ENCODE measurements at places on chromosomes 6 and 20.

DNA sequence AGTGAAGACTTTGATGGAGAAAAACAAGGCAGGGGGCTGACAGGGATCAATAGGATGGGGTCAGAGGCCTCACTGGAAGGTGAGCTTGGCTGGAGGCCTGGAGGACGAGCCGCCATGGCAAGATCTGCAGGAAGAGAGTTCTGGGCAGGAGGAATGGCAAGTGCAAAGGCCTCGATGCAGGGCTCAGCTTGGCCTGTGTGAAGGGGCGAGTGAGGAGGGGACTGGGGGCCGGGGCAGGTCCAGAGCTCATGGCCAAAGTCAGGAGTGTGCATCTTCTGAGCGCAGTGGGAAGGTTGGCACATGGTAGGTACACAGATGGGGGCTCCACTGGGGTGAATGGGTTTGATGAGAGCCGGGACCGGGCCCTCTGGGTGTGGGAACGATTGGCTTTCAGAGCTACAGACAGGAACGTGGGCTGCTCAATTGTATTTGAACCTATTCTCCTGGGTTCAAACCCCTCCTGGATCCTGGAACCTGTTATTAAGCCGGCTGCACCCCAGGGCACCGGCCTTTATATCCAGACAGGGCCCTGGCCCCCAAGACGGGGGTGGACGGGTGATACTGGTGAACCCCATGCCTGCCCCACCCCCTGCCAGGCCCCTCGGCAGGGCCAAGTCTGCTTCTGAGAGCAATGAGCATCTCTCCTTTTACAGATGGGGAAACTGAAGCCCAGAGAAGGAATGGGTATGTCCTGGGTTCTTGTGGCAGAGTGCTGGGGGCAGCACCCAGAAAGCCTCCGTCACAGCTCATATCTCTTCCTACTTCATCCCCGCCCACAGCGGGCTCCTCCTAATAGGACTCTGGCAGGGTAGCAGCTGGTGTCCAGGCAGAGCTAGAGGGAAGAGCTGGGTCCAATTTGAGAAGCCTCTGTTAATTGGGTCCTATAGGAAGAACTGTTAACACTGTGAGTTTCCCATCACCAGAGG is 106.1 kb downstream of the CEBPB start:
- peak; percentile 69 for DNase-seq

- no peak for DNase-seq
Measured at GRCh38 chr6:5729080-5729434, 277.7 kb downstream of the NRN1 start.

- DNase-seq, result no peak
Measured at GRCh38 chr6:3585320-3585935, 128.6 kb upstream of the SLC22A23 start.

DNA sequence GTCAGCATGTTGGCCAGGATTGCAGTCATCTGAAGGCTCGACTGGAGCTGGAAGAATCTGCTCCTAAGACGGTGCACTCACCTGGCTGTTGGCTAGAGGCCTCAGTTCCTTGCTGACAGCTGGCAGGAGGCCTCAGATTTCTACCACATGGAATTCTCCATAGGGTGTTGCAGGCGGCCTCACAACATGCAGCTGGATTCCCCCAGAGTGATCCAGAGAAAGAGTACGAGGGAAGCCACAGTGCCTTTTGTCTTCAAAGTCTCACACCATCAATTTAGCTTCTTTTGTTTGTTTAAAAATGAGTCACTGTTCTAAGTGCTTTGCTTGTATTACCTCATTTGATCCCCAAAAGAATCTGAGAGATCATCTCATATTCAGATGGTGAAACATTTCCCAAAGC is 65.5 kb upstream of the FYN start:
- DNase-seq, result no peak

- DNase-seq, result peak; percentile 51
Measured at GRCh38 chr6:132734694-132735236, 20.9 kb upstream of the VNN1 start.

DNA sequence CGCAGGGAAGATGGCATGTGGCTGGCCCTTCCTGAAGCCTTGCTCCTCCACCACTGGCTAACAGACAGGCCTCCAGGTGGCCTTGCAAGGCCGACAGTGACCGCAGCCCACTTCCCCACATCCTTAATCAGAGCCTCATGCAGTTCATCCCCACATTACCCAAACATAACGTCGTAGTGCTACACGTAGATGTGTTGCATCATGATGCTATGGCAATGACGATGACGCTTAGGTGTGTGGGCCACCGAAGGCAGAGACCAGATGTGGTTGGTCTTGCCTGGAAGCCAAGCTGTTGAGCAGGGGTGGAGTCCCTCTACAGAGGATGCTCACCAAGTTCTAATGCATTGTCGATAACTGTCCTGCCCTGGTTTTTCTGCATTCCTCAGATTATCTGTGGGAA is 5.6 kb downstream of the CD93 start:
- no peak for DNase-seq

GRCh38 chr6:43434001-43434840 is 6.9 kb downstream of the ABCC10 start:
- DNase-seq, result no peak

GRCh38 chr6:24859608-24860200 is 61.0 kb upstream of the ARMH2 start:
- DNase-seq, result no peak

DNA sequence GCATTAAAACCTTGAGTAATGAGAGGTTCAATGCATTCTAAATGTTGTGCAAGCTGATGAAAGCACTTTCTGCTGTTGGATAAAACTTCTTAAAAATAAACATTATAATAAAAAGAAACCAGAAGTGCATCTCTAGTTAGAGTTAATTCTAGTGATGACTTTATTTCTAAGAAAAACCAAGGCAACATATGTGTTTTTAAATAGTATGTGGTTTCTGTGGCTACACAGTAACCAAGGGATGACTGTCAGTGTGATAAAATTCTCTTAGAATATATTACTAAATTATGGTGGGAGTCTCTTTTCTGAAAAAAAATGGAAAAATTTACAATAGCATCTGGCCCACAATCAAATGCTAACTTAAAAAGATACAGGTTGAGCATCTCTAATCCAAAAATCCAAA is 117.0 kb downstream of the ME1 start:
- DNase-seq, result peak; percentile 33

DNA sequence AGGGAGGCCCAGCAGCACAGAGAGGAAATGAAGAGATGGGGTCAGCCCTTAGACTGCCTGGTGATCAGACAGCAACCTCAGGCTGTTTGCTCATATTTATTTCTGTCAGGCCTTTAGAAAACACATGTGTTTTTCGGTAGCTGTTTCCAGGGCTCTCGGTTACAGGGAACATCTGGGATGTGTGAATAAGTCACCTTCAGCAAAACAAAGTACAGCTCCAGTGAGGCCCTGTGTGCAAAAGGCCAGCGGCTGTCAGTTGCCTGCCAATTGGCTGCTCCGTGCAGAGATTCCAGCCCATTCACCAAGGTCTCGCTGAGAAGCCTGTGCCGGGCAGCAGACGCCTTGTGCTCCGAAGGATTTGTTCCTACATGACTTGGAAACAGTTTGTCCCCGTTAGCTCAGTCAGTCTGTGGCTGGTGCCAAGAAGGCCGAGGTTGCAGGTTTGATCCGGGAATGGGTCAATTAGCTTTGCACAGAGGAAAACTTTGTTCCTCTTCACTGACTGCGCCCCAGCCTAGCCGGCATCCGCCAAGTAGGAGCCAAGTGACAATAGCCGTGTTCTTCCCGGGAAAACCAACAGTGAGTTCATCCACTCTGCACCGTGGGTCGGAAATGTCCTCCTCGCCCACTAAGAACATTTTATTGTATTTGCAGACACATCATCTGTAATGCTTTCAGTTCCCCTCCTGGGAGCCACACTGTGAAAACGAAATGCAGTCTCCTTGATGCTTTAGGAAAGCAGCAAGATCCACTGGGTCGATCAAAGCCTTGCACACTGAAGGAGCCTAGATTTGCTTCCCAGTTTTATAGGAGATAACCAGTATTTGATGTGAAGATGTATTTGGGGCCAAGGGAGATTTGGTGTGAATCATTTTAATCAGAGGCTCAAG is 315.4 kb upstream of the CDYL start:
- DNase-seq, result no peak

- no peak for DNase-seq
Measured at GRCh38 chr6:20900389-20901160, 366.3 kb downstream of the CDKAL1 start.

DNA sequence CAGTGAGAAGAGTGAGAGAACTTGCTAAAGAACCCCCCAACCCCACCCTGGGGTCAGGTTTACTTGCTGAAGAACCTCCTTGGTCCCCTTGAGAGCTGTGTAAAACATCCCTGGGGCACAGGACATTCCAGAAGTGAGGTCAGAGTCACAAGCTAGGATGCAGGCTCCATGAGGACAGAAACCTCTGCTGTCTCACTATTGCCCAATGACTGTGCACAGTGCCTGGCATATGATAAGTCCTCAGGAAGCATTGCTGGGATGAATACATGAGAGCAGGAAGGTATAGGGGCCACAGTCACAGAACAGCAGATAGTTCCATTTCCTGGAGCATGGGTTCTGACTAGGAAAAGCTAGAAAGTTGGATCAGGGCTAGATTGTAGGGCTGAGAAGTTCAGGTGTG is 18.4 kb downstream of the NT5E start:
- no peak for DNase-seq

GRCh38 chr6:130029163-130029562 is 10.8 kb downstream of the L3MBTL3 start:
- DNase-seq, result no peak

DNA sequence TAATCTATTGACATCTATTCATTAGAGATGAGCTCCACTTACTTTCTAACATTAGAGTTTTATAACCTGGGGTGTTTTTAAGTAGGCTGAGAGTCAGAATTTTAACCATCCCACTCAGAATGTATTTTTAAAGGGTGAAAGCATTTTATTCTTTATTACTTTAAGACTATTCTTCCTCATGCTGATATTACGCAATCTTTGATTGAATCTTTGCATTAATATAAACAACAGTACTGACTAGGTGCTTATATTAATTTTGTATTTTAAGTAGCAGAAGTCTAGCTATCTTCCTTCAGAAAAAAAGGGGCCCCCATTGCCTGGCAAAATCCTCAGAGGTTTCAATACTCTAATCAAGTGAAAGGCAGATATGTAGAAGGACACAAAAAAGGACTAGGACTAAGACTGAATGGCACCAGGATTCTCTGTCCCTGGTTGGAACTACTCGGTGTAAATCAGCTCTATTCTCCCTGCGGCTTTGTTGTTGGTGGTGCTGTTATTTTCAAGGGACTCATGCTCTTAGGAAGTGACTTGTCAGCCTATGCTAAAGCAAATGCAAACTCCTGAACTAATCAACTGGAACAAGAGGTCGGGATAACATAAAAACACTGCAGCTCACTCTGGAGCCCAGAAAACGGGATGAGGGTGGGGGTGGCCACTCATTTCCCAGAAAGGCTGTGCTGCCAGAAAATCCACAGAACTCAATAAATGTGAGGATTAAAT is 1324.4 kb downstream of the GRIK2 start:
- DNase-seq, result no peak

GRCh38 chr6:156658966-156659821 is 118.0 kb upstream of the ARID1B start:
- DNase-seq, result peak; percentile 19

DNA sequence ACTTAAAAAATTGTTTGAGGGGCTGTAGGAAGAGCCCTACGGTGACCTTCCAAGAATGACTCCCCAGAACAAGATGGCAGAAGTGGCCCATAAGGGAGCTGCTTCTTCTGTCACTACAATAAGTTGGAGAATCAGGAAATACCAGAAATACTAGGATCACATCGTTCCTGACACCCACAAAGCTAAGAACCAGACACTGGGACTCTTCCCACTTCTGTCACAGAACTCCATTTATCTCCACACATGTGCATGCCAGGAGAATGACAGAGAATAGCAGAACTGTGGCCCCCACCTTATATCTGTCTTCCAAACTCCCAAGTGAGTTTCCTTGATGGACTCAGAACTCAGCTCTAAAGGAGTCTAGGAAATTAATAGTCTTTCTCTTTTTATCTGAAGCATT is 54.6 kb upstream of the UBR2 start:
- no peak for DNase-seq

GRCh38 chr20:18837718-18838117 is 24.1 kb downstream of the SCP2D1 start:
- peak; percentile 4 for DNase-seq

GRCh38 chr6:167826896-167827582 is at the start of gene AFDN:
AFDN (plus strand) TSS chr6:167826911; CDS start chr6:167827133, 222 bp downstream.
- DNase-seq, result no peak

DNA sequence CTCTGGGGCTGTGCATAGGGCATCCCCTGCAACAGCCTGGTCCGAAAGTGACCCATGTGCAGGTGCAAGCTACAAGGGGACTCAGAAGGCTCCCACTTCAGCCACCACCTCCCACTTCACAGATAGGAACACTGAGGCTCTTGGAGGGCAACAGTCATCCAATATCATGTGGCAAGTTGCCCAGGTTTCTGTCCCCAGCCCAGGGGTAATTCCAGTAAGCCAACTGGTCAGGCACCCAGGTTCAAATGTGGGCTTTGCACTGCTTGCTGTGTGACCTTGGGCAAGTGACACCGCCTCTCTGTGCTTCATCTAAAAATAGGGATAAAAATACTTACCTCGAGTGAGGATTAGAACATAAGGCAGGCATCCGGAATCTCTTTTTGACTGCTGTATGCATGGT is 62.0 kb upstream of the SIRPA start:
- no peak for DNase-seq

DNA sequence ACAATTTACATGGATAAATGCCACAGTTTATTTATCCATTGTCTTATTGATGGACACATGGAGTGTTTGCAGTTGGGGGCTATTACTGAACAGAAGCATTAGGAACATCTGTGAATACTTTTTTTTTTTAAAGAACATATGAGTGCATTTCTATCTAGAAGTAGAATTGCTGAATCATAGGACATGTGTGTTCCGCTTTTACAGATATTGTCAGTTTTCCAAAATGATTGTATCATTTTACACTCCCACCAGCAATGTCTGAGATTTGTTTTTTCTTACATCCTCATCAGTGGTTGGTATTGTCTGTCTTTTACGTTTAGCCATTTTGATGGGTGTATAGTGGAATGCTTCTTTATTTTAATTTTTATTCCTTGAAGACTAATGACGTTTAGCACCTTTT is 42.0 kb upstream of the ASIP start:
- peak; percentile 24 for DNase-seq

- DNase-seq, result peak; percentile 47
Measured at GRCh38 chr6:111777357-111777756, 95.9 kb downstream of the FYN start.
